ENCODE measurements at places on chromosomes 16 and 17.

DNA sequence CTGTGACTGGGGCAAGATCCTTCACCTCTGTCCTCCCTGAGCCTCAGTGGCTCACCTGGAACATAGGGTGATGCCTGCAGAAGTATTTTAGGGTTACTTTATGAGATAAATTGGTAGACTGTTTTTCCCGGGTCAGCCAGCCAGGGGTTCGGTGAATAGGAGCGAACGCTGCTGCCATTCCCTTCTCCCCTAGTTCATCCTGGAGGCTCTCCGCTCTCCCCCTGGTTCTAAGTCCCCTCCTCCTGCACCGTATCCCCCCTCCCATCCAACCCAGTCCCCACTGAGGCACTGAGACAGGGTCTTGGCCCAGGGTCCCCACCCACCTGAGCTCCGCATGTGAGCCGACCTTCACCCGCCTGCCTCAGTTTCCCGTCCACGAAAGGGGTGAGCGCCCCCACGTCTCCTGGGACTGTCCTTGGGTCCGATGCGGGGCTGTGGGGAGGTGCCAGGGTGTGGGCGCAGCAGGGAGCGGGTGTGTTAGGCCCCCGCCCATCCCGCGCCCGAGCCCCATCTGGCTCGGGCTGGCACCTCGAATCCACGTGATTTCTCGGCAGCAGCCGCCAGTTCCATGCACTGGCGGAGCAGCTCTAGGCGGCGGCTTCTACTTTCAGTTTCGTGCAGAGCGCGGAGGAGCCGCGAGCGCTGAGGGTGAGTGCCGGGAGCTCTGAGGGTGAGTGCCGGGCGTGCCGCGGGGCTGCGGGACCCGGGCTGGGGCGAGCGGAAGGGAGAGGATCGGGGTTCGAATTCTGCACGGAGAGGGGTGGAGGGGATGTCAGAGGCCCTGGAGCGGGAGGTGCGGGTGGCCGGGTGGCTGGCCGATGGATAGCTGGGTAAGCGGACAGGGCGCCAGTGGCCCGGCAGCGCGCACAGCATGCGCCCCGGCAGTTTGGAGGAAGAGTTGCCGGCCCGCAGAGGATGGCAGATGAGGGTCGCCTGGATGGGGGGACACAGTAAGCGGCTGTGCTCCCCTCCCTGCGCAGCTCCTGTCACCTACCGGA, at the start of gene NLRC5:
TSS of gene NLRC5 (plus strand) at position 610 of the 998 bp plus-strand sequence. CDS start 31,156 bp downstream, outside the sequence.
- DNase-seq: peak; percentile 93

- no peak for DNase-seq
Measured at GRCh38 chr17:77076124-77076830, 64.5 kb upstream of the SEC14L1 start.

DNA sequence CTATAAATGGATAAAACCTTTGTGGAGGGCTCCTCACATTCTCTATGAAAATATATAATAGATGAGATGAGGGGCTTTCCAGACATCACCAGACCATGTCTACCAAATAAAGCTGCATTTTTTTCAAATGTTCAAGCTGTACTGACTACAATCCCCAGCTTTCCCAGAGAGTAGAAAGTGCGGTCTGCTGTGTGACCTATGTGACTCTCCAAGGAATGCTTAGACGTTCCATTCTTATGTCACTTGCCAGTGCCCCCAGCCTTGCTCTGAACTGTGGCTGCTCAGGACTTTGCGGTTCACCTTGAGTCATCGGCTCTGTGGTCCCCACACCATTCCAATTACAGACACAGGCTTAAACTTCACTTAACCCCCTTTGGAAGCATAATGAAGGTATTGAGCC, 47.8 kb upstream of the SCNN1B start:
- DNase-seq: no peak

- no peak for DNase-seq
Measured at GRCh38 chr16:19288872-19289799, 3.6 kb downstream of the CLEC19A start.

GRCh38 chr16:56029026-56029425, 153.9 kb upstream of the CES5A start:
- DNase-seq: no peak

DNA sequence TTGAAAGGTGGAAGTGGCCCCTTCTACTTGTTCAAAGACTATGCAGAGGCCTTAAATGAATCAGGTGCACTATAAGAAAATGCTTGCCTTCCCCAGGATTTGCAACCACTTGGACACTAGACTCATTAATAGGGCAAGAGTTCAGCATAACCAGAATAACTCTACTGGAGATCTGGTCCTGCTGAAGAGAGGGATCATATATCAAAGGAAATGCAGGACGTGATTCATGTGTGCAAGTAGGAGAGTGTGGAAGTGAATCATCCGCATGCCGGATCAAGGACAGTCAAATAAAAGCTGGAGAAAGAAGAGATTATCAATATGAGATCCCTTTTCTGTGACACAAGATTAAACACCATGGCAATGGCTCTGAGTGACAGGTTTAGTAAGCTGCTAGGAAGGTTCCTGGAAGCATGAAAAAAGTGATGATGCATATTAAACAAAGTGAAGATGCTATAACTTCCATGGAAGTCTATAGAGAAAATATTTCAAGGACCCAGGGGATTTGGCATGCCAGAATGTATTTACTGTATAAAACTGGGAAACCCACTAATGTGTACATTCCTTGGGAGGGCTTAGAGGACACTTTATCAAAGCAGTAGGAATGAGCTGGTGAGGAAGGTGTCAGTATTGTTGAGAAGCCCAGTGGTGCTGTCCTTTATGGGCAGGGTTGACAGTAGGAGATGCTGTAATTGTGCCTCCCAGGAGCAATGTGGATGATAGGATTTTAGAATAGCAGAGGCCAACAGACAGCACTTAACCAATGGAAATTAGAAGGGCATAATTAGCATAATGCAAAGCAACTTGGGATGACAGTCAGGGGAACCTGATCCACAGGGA, 133.1 kb downstream of the ABCA8 start:
- DNase-seq: no peak

DNA sequence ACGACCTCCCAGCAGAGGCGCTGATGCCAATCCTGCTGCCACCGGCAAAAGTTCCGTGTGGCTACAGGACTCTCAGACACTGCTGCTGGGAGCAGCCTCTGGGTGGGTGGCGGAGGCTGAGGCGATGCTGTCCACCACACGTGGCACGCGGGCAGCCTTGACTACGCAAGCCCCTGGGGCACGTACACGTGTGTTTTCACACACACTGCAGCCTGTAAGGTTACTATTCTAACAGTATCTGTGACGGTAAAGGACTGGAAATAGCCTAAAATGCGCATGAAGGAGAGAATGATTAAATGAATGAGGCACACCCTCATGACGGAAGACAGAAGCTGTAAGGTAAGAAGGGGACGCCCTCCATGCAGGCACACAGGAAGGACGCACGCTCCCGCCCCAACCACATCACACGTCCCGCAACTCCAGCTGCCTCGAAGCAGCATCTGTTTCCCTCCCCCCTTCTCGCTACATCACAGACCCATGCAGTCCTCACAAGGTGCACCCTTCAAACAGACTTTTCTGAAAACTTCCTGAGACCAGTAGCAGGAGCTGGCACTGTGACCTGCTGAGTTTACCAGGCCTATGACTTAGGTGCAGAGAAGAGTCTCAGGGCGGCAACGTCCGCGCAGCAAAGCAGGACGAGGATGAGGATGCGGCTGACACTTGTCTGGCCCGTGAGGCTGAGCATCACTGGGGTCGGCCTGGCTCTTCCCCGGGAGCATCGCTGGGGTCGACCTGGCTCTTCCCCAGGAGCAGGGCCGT, 28.7 kb upstream of the FASN start:
- DNase-seq: peak; percentile 63

- no peak for DNase-seq
Measured at GRCh38 chr17:82871776-82872561, 32.1 kb upstream of the ZNF750 start.

GRCh38 chr17:59643159-59644140, 23.8 kb downstream of the CLTC start:
- DNase-seq: no peak

DNA sequence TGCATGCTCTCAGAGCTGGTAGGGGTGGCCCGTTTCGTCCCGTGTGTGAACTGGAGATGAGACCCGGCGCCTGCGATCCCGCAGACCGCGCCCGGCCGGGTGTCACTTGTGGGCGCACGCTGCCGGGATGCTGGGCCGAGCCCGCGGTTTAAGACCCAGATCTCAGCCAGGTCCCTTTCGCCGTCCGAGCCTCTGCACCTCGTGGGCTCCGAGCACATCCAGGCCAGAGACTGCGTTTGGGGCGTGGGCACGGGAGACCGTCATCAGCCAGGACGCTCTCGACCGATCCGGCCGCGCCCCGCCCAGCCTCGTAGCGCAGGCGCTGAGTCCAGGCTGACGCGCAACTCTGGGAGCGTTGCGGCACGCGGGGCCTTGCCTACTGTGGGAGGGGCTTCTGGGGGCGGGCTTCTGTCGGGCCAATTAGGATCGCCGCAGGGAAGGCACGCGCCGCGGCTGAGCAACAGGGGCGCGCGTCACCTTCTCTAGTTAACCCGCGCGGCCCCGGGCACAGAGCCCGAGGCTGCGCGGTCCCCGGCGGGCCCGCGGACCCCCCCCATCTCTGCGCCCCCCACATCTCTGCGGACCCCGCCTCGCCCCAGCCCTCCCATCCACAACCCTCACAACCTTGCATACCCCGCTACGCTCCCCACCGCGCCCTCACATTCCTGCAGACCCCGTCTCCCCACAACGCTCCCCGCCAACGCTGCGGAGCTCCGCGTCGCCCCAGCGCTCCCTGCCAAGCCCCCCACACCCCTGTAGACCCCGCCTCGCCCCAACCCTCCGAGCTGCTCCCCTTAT, 687 bp upstream of the CEMP1 start:
- DNase-seq: peak; percentile 99

- DNase-seq: peak; percentile 44
Measured at GRCh38 chr16:88804552-88805339, 1.2 kb downstream of the CDT1 start.

GRCh38 chr16:85082173-85083050, 29.9 kb downstream of the CIBAR2 start:
- DNase-seq: no peak

- no peak for DNase-seq
Measured at GRCh38 chr16:68646953-68647659, 2.0 kb downstream of the CDH3 start.

DNA sequence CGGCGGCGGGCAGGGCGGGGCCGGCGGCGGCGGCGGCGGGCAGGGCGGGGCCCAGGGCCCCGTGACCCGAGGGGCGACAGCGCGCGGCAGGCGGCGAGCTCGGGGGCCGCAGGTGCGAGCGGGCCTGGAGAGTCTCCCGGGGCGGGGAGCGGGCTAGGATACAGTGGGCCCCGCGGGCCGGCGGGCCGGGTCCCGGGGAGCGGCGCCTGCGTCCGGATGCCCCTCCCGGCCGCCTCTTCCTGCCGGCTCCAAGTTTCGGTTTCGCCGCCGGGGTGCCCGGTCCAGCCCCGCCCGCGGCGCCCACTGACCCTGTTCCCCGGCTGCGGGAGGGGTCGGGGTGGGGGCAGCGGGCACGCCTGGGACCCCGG, at the start of gene RNF213:
TSS of gene RNF213 (plus strand) at position 62 of the 368 bp plus-strand sequence. CDS start 2,830 bp downstream, outside the sequence.
- peak; percentile 57 for DNase-seq

DNA sequence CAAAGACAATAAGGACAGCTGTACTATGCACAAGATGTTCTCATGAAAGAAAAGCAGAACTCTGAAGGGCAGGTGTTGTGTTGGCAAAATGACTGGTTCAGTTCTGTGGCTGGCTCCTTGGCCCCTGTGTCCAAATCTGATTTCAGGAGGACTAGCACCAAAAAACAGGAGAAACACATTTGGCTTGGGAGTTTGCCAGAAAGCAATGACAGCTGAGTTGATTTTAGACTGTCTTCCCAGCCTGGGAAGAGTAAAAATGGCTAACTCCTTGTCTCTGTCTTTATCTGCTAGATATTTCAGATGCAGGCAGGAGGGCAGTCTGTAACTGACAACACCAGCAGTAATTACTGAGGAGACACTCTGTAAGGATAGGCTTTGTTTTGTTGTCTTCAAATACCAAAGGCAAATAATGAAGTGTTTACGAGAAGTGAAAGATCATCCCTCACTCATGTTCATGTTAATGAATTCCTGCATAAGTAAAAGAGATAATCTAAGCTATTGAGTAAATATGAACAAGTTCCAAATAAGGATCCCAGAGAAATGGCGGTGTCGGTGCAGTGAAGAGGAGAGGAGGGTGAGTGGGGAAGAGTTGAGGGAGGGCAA, 989.0 kb downstream of the CDH11 start:
- no peak for DNase-seq

GRCh38 chr16:11610580-11610979, 23.9 kb upstream of the LITAF start:
- no peak for DNase-seq

DNA sequence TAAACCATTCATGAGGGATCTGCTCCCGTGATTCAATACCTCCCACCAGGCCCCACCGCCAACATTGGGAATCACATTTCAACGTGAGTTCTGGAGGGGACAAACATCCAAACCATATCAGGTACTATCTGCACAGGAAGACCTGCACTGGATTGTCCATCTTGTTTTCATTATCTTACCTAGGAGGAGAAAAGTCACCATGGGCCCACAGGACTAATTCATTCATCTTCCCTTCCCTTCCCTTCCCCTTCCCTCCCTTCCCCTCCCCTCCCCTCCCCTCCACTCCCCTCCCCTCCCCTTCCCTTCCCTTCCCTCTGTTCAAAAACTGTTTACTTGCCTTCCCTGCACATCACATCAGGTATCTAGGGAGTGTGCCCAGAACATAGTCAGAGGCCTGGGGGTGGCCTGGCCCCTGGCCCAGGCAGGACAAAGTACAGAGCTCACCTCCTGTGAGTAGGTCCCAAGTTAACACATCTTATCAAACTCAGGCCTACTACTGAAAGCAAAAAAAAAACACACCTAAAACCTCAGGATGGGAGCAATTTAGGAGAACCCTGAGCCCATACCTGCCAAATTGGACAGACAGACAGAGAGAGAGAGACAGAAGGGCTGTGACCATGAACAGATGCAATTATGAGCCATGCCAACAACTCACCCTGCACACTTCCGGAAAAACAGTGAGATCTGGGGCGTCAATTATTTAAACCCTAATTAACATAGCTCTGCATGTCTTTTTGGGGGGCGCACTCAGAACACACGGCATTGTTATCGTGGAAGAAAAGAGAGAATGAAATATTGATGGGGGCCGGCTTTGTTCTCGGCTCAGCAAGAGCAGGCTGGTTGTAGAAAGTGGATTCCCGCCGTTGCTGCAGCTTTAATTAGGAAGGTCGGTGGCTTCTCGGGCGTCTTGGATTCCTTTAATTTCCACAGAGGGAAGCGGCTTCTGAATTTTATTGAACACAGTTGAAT, 151.2 kb downstream of the IRX5 start:
- no peak for DNase-seq

- no peak for DNase-seq
Measured at GRCh38 chr16:28106467-28107215, 43.1 kb upstream of the GSG1L start.

GRCh38 chr16:72271699-72272240, 99.8 kb upstream of the PMFBP1 start:
- no peak for DNase-seq

- peak; percentile 37 for DNase-seq
Measured at GRCh38 chr16:89094252-89094879, 714 bp downstream of the ACSF3 start.

GRCh38 chr16:4021070-4021779, 95.0 kb downstream of the ADCY9 start:
- DNase-seq: no peak
